ENCODE measurements at places on chromosomes 5 and 9.

GRCh38 chr5:140011297-140011802 lies 31.7 kb downstream of the NRG2 start:
- DNase-seq = no peak

DNA sequence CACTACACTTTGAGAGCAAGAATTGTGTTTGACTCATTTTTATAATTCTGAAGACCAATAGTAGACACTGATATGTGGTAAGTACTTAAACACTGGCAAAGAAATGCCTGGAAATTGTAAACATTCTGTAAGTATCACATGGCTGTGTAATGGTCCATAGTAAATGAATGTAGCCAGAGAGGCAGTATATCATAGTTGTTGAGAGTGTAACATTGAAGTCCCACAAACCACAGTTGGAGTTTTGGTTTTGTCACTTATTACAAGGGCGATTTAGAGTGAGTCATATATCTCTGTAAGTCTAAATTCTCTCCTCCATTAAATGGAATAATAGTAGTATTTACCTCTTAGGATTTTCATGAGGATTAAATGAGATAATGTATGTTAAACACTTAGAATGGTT lies 181.1 kb upstream of the MEF2C start:
- no peak for DNase-seq

- no peak for DNase-seq
Observed at GRCh38 chr5:132999246-132999645, 27.1 kb downstream of the ZCCHC10 start.

GRCh38 chr9:90112788-90113187 lies 508.0 kb downstream of the GADD45G start:
- no peak for DNase-seq

DNA sequence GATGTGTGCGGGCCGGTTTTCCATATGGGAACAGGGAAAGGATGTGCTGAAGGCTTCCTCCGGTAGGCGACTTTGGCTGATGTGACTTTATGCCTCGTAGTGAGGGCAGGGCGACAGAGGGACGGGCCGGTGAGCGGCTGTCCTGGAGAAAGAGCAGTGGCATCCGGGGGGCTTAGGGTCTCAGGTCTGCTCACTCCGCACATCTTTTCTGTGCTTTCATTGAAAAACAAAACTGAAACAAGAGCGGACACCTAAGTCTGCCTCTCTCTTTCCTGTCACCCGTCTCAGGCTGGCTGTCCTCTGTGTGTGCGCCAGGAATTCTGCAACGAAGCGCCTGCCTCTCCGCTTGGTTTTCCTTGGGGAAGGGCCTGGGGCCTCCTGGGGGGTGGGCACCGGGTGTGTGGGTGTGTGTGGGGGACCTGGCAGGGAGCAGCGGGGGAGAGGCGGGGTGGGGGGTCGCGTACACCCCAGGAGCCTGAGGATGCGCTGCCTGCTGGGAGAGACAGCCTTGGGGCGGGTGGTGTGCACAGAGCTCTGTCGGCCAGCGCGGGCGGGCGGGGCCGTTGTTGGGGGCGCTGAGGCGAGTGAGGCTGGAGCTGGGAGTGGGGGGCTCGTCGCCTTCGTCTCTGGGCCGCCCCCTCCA lies 580 bp upstream of the PRRX2 start:
- no peak for DNase-seq

- DNase-seq = no peak
Observed at GRCh38 chr5:1412621-1413020, 32.6 kb downstream of the SLC6A3 start.

DNA sequence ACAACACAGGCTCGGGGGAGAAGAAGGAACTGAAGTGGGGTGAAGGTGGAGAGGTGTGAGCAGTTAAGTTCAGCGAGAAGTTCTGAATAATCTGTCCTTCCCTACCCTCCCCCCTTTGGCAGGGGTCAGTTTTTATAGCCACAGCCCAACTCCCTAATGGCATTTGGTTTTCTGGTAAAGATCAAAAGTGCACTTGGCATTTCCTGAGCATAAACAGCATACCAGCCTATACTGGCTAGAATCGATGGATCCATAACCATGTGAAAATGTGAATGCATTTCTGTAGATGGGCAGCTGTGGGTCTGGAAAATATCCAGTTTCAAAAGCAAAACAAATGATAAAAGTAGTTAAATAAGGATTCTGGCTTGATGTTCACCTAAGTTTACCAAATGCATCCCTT lies 410.9 kb downstream of the PLK2 start:
- DNase-seq = no peak

- DNase-seq = no peak
Observed at GRCh38 chr5:34740389-34740806, 84.3 kb downstream of the RAI14 start.

- no peak for DNase-seq
Observed at GRCh38 chr9:126849591-126850225, 10.7 kb upstream of the ZBTB34 start.

GRCh38 chr5:57174128-57174889 lies 450 bp downstream of the GPBP1 start:
- no peak for DNase-seq

GRCh38 chr5:157030692-157031091 lies 28.2 kb downstream of the HAVCR1 start:
- DNase-seq = no peak

- no peak for DNase-seq
Observed at GRCh38 chr5:113250341-113250953, 184.3 kb downstream of the TSSK1B start.

GRCh38 chr5:132500931-132501628 lies 10.5 kb upstream of the IRF1 start:
- DNase-seq = no peak

DNA sequence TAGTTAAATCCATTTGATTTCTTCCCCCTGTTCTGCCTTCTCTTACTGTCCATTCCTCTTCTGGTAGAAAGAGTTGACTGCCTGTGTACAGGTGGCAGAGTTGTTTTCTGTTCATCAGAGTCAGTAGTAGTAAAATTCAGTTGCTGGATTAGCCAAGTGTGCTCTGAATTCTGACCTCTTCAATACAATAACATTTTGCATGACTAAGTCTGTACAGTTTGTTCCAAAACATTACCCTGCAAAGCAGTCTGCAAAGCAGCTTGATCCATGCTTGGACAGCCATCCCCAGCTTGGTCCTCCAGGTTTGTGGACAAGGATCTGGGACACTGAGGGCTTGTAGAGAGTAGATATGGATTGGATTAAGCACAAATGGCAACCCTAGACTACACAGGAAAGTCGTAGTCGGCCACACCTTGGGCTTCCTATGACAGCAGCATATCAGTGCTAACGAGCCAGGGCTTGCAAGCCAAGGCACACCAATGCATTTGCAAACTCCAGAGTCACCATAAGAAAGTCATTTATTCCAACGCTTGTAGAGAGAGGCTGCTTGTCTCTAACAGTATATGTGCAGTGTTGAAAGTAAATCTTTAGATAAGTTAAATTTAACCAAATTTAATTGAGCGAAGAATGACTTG lies 25.2 kb downstream of the IL12B start:
- no peak for DNase-seq

- no peak for DNase-seq
Observed at GRCh38 chr5:149206524-149207141, 65.0 kb upstream of the AFAP1L1 start.

- DNase-seq = no peak
Observed at GRCh38 chr9:108057421-108058134, 568.0 kb upstream of the KLF4 start.

GRCh38 chr5:77876862-77877502 lies 100.8 kb upstream of the TBCA start:
- no peak for DNase-seq

GRCh38 chr9:114437401-114437893 lies 49.7 kb upstream of the AKNA start:
- no peak for DNase-seq

GRCh38 chr9:3244963-3245653 lies 280.7 kb downstream of the RFX3 start:
- DNase-seq = no peak

GRCh38 chr5:87195104-87195591 lies 72.5 kb upstream of the RASA1 start:
- DNase-seq = no peak

- DNase-seq = no peak
Observed at GRCh38 chr5:107418902-107419301, 251.8 kb downstream of the EFNA5 start.

GRCh38 chr5:65086234-65086890 lies 317.6 kb downstream of the CWC27 start:
- DNase-seq = no peak

- no peak for DNase-seq
Observed at GRCh38 chr5:102036927-102037326, 259.2 kb downstream of the SLCO4C1 start.

GRCh38 chr5:58356662-58357061 lies 103.2 kb downstream of the PLK2 start:
- DNase-seq = no peak

DNA sequence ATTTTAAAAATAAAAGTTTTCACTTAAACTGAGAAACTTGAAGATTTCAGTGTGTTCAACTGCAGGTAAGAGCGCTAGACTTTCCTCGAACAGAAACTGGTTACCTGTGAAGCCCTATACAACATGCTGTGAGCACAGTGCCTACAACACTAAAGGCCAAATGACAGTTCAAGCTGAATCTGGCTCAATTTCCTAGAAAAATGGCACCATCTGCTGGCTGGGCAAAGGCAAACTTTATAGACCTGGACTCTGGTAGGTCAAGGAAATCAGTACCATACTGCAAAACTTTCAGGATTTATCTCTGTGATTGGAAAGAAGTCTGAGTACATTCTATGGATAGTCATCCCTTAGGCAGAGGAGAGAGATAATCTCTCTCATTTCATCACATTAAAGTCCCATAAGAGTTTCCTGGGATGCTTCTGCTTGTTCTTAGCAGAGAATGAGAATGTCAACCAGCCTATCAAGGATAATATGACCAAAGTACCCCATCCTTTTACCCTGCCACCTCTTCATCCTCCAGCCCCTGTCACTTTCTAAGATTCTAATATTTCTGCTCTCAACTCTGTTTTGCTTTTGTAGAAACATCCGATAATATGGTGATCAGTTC lies 31.8 kb upstream of the FOXB2 start:
- peak; percentile 44 for DNase-seq

GRCh38 chr5:129116797-129117196 lies 22.2 kb downstream of the ISOC1 start:
- no peak for DNase-seq

DNA sequence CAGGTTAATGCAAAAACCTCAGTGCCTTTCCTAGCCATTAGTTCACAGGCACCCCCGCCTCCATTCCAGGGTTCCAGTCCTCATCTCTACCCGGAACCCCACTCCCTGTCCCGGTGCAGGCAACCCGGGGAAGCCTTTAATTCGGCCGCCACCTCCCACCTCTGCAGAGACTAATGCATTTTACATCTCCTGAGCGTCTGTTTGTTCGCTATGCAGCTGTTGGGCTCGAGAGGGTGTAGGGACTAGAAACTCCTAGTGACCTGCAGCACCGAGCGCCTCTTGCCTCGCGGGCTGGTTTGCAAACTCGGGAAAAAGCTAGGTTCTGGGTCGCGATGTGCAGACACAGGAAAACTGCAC lies 3.6 kb downstream of the GDNF start:
- no peak for DNase-seq

DNA sequence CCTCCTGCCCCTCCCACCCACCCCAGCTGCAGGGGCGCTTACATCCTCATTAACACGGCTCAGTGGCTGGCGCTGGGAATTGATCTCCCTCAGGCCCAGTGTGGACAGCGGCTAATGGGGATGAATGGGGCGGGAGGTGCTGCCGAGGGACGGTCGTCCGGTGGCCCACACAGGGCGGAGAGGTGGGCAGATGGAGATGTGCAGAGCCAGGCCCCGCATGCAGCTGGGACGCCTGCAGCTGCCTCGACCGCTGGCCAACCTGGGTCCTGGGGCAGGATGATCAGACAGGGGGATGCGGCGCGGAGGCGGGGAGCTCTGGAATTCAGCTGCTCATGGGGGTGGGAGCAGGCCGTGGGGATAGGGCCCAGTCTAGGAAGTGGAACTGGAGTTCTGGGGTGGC lies 17.6 kb downstream of the TSPAN17 start:
- DNase-seq = no peak

- no peak for DNase-seq
Observed at GRCh38 chr9:82939451-82939850, 123.5 kb downstream of the RASEF start.

GRCh38 chr9:29339387-29339786 lies 1766.1 kb upstream of the C9orf72 start:
- no peak for DNase-seq

DNA sequence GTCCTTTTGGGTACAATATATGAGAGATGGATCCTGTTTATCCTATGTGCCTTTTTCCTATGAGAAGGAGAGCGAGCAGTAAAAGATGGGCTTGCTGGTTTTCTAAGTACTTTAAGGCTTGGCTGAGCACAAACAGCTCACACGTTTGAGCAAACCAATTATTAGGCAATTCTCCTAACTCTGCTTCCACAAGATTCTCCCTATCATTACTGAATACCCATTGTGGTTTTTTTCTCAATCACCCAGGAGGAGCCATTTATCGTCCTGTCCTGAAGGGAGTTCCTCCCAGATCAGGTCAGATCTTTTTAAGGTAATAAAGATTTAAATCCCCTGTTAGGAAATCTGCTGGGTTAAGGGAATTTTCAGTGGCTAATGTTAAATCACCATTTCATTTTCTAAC lies 19.4 kb upstream of the C1QTNF3 start:
- DNase-seq = no peak

DNA sequence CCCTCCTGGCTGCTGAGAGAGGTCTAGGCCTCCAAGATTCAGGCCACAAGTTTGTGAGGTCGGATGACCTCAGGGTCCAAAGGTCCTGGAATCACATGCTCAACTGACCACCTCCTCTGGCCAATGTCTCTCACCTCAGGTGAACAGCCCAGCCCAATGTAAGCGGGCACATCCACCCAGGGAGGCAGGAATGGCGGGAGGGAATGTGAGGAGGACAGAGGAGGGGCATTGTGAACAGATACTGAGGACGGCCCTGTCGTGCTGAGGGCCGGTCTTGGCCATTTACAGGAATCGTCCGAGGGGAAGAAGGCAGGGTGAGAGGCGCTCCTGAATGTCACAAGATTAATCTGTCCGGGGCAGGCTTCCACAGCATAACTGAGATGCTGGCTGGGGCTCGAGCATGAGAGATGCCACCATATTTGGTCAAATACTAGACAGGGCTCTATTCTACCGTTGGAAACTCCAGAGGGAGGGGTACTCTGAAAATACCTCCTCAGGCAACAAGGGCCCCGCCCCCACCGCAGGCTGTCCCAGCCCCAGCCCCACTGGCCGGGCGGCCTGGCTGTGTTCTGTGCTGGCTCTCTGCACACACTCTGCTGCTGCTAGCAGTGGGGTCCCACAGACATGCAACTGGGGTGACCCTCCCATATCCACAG lies 1.5 kb upstream of the IL17B start:
- DNase-seq = no peak

- DNase-seq = no peak
Observed at GRCh38 chr5:134143431-134143830, 28.9 kb downstream of the TCF7 start.

GRCh38 chr5:120805131-120805530 lies 341.0 kb downstream of the PRR16 start:
- DNase-seq = no peak

All from NCI-H2107 (cell line).